ENCODE measurements at places on chromosomes 4 and X. TPM values are rescaled to one million over a fixed set of nuclear protein-coding genes. Genes with fewer than 3 reads are reported as not detected.

The CLCN4 gene
- 0.42 TPM for total RNA-seq

The PPAT gene
- 15.1 TPM for total RNA-seq

The ZFX gene
- 71.1 TPM for total RNA-seq

The PPP2R2C gene
- total RNA-seq: not detected

The USP17L17 gene
- not detected for total RNA-seq

The MUC7 gene
- total RNA-seq: not detected

All from naive thymus-derived CD8-positive, alpha-beta T cell (primary cell).